KBM-7 (cell line): ENCODE measurements at places on chromosomes 6 and 20.

GRCh38 chr20:57609086-57609841 lies 11.0 kb downstream of the ZBP1 start:
- DNase-seq = no peak

- DNase-seq = no peak
Observed at GRCh38 chr6:99951016-99951805, 42.8 kb downstream of the MCHR2 start.

DNA sequence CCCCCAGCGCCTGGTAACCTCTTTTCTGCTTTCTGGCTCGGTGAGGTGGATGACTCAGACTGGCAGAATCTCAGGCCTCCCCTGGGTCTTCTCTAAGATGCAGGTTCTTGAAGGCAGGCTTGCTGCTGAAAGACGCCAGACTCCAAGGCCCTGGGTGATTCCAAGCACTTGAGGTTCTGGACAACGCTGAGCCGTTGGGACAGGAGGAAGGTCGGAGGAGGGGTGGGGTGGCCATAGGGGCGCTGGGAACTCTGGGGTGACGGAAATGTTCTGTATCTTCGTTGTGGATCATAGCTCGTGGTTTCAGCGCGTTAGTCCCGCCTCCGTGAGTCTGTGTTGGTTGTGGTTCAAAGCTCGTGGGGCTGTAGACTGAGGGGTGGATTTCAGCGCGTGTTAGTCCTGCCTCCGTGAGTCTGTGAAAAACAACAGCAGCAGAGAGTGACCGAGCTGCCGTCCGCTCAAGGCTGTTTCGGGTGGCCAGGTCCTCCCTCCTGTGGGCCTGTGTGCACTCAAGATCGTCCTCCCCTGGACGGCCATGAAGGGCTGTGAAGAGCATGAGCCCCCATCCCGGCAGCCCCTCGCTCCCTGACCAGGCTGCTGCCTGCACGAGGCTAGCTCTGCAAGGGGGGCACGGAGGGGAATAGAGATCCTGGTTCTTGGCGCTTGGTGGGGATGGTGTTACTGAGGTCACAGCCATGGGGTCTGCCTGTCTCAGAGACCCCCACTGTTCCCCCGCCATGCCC lies 7.7 kb downstream of the NTSR1 start:
- no peak for DNase-seq

DNA sequence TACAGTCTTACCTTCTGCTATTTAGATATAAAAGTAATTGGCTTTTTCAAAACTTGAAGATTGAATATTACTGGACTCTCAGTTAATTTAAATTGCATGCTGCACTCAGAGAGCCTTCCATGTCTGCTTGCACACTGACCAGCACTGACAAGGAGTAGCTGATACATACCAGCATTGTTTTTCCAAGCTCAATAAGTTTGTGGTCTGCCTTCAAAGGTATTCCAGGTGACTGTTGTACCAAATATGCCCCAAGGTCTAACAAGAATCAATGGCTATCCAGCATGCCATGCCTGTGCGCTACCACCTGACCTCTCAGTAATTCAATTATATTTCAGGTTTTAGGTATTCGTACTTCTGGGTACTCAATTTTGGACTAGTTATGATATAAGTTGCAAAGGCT lies 30.0 kb downstream of the BEND6 start:
- no peak for DNase-seq

GRCh38 chr6:109302176-109302575 lies 80.1 kb downstream of the CD164 start:
- DNase-seq = no peak

DNA sequence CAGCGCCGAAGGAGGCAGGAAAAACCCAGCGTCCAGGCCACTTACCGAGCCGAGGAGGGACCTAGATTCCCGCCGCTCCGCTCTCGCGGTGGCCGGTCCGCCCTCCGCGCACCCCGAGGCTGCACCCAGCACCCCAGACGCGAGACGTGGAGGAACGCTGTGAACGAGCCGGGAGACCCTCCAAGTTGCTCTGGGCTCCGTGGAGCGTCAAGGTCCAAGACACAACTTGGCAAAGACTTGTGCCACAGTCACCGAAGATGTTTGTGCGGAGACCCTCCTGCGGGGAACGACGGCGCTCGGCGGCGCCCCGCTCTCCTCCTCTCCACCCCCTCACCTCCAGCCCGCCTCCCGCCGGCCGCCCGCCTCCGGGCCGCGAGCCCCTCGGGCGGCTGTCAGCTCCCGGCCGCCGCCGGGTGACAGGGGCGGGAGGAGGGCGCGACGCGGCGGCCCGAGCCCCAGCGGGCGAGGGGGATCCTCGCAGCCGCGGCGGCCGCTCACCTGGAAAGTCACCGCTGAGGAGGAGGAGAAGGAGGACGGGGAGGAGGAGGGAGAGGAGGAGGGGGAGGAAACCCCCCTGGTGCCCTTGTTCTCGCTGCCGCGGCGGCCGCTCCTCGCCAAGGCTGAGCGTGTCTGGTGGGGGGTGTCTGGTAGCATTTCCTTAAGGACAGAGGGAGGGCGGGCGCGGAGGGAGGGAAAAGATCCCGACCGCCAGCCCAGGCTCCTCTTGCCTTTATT lies 637 bp upstream of the HIVEP2 start:
- DNase-seq = peak; percentile 58

GRCh38 chr6:160781298-160781697 lies 79.3 kb downstream of the PLG start:
- DNase-seq = no peak

DNA sequence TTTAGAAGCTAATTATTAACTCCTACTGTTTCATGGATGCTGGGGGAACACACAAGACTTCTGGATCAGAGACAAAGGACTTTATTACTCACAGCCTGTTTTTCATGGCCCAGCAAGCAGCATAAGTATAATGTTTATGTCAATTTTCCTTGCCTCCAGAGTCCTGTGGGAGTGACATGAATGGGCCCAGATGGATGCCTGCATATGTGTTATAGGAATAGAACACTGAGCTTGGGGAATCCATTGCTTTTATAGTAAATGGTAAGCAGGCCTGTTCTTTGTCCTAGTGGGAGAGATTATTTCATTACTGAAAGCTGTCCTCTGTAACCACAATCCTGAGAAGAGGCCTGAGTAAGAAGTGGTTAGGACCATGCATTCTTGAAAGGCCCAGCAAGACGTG lies 25.6 kb downstream of the BLTP3A start:
- no peak for DNase-seq

DNA sequence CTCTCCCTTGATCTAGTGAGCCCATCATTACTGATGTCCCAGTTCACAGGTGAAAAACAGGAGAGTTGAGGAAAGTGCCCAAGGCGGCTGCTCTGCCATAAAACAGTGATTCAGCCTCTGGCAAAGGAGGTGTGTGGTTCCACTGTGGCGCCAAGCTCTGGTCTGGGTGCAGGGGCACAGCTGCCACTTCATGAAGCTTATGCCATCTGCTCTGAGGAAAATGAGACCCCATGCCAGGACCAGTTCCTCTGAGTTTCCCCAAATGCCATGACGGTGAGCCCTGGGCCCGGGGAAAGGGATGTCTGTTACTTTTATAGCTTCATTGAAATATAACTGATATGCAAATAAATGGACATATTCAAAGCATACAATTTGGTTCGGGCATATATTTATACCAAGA lies 33.7 kb upstream of the ZBP1 start:
- no peak for DNase-seq

GRCh38 chr6:35601331-35602132 lies 87.2 kb downstream of the FKBP5 start:
- no peak for DNase-seq

DNA sequence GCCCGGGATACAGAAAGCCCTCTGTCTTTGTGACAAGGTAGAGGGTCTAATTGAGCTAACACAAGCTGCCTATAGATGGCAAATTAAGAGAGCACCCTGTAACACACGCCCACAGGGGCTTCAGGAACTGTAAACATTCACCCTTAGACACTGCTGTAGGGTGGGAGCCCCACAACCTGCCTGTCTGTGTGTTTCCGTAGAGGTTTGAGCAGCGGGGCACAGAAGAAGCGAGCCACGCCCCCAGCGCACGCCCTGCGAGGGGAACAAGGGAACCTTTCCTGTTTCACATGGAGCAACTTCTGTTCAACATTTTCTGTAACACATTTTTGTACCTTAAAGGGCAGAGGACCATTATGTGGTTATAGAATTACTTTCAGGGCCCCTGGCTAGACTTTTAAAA lies 231.7 kb upstream of the EXOC2 start:
- DNase-seq = no peak

DNA sequence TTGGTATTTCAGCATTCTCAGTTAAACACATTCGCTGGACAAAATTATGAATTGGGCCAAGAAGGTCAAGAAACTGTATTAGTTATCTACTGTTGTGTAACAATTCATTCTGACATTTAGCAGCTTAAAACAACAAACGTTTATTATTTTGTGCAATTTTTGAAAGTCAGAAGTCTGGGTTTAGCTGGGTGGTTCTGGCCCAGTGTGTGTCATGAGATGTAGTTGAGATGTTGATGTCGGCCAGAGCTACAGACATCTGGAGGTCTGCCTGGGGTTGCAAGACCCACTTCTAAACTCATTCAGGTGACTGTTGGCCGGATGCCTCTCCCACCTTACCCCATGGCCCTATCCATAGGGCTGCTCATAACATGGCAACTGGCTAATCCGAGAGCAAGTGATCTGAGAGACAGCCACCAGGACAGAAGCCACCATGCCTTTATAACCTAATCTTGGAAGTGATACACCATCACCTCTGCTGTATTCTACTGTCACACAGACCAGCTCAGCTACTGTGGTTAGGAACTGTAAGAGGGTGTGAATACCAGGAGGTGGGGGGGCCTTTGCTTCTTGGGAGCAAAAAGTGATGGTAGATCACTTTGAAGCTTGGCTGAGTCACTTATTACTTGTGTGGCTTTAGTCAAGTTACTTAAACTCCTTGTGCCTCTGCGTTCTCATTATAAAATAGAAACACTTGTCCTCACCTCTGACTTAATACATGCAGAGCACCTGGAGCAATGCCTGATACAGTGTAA lies 217.0 kb upstream of the MYLIP start:
- DNase-seq = no peak

- no peak for DNase-seq
Observed at GRCh38 chr6:27451660-27452390, 21.1 kb downstream of the ZNF184 start.

- DNase-seq = no peak
Observed at GRCh38 chr6:113654396-113654795, 202.7 kb upstream of the MARCKS start.

DNA sequence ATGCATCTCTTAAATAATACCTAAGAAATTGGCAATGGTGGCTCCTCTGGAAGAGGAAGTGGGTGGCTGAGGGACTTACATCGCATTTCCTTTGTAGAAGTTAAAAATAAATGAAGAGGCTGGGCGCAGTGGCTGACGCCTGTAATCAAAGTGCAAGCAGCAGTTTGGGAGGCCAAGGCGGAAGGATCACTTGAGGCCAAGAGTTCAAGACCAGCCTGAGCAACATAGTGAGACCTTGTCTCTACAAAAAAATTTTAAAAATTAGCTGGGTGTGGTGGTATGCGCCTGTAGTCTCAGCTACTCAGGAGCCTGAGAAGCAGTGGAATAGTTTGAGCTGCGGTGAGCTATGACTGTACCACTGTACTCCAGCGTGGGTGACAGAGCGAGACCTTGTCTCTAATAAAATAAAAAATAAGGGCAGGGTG lies 12.2 kb upstream of the NCOA3 start:
- peak; percentile 79 for DNase-seq

- DNase-seq = no peak
Observed at GRCh38 chr6:155432293-155432692, 23.3 kb downstream of the NOX3 start.

DNA sequence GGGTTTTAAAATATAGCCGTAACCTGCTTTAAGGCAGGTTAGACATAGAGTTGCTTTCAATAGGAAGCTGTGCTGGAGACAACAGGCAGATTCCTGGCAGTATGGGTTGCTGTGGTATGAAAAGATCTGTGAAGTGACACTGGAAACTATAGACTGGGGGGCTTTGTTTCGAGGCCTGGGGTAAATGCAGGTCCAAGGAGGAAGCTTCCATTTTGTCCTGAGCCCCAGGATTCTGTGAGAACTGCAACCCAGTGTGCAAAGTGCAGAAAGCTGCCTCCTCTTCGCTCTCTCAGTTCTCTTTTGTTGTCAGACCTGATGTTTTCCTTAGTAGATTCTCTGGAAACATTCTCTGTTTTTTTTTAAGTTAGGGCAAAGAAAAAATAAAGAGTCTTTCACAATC lies 86.9 kb downstream of the LYRM4 start:
- DNase-seq = no peak

DNA sequence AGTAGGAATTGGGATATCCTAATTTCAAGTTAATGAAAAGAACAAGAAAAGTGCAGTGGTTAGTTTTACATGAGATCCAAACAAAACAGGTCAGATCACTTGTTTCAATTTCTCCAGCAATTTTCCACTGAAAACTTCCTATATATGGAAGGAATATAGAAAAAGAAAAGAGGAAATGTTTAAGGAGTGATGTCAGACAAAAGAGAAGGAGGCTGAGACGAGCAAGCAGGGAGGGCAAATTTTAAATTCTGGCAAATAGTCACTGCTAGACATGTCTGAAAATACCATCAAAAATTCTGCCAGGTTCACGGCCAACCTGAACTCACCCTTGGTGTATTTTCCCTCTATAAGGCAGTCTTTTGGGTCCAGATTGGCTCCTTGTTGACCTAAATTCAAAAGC lies 9.5 kb upstream of the NUP153 start:
- DNase-seq = no peak

DNA sequence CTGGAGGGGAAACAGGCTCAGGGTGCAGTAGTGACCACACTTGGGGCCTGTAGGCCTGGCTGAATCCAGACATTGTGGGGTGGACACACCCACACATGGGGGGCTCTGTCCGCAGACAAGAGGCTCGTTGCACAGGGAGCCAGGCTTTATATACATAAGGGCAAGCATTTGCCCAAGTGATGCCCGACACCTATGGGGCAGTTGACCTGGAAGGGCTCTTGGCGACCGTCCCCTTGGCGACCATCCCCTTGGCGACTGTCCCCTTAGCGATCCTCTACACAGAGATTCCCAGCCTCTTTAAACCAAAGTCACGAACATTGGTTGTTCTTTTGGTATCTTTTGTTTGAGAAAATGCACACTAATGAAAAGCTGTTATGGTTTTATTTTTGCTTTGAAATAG lies 2.7 kb downstream of the TOX2 start:
- DNase-seq = no peak

DNA sequence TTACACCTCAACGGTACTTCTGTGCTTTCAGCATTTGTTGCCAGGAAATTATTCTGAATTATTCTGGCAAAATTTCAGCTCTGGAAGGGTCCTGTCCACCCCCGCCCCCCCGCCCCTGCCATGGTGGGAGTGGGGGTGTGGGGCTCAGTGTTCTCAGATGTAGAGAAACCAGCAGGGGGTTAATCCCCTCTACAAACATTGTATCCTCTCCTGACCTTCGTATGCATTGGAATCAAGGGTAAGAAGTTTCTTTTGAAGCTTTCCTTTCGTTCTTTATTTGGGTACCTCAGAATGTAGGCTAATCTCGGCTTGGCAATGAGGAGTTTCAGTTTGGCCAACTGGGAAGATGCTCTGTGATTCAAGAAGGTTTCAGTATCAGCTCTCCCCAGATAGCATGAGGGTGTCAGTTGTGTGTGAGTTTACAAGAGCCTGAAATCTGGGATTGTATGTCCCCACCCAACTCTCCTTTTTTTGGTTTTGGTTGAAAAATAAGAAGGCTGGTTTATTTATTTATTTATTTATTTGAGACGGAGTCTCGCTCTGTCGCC lies 25.5 kb upstream of the OLIG3 start:
- no peak for DNase-seq
